ENCODE measurements at places on chromosomes 7 and 10. TPM values are rescaled to one million over a fixed set of nuclear protein-coding genes. Genes with fewer than 3 reads are reported as not detected.

DNA sequence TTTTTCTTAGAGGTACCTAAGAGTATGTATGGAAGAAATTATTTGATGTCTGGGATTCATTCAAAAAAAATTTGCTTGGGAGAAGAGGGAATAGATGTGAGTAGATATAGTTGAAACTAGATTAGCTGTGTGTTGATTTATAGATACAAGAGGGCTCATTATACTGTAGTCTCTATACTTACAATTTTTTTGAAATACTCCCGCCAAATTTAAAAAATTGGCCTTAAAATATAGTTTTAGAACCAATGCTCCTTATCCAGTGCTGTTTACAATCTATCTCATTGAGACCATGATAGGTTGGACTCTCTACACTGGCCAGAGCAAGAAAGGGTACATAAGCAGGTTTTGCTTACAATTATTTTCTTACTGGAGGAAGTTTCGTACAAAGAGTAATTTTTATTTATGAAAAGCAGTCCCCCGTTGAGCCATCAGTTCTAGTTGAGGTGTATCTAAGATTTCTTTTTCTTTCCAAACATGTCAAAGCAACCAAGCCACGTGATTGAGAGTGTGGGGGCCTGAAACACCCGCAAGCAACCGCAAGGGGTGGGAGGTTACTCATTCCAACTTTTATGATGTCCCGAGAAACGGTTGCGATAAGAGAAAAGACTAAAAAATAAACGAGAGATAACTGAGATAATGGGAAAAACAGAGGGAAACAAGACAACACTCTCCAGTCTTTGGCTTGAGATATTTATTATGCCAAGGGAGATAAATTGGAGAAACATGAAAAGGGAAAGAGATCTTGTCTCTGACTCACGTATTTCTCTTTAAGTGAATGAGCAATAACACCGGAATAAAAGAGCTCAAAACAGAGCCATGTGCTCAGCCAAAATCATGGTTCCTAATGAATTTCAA, 729.2 kb downstream of the LRMDA start:
- no peak for DNase-seq

DNA sequence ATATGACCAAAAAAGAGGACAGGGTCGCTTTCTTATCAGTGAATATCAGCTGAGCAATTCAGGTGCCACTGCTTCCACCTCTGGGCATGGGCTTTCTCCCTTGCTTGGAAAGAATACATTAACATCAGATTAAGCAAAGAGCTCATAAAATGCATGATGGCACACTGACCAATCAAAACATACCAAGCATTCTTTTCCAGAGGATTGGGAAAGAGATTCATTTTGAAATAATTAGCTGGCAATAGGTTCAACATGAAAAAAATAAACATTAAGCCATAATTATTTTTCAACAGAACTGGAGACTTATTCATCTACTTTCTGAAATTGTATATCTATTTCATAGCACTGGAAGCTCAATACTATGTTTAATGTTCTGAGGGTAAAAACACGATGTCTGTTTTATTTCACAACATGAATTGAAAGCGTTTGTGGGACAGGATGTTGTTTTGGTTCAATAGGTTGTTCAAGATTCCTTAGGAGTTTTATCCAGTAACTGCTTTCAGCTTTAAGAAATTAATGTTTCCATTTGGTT, 53.2 kb downstream of the TFAM start:
- no peak for DNase-seq

DNA sequence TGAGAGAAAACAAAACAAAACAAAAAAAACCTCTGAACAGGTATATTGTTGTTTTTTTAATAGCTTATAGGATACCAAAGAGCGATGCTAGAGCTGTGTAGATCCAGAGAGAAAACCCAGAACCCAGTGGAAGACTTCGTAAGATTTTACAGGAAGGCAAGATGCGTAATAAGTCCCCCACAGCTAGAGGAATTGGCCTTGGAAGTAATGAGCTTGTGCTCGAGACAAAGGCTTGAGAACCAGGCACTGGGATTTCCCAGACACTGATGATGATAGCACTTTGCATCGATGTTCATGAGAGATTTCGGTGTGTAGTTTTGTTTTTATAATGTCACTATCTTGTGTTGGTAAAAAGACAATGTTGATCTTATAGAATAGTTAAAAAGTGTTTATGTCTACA, 821.5 kb upstream of the IGFBP3 start:
- no peak for DNase-seq

The ZNF853 gene
- 20.6 TPM for total RNA-seq

GRCh38 chr7:151810441-151811232, 66.3 kb downstream of the PRKAG2 start:
- no peak for DNase-seq

GRCh38 chr10:50883629-50884028, 1.8 kb downstream of the A1CF start:
- no peak for DNase-seq
